CD4-positive, alpha-beta T cell treated with Interleukin-17A for 1 hour (primary cell): ENCODE measurements at places on chromosomes 5 and 9.

- DNase-seq = peak; percentile 11
These were observed 13.0 kb upstream of the SPINK4 start for GRCh38 chr9:33227008-33227398.

GRCh38 chr5:173941758-173942401, 47.1 kb upstream of the C5orf47 start:
- no peak for DNase-seq

- no peak for DNase-seq
These were observed 224.8 kb upstream of the TBC1D2 start for GRCh38 chr9:98479967-98480847.

GRCh38 chr5:111996574-111996973, 239.6 kb upstream of the NREP start:
- DNase-seq = no peak

DNA sequence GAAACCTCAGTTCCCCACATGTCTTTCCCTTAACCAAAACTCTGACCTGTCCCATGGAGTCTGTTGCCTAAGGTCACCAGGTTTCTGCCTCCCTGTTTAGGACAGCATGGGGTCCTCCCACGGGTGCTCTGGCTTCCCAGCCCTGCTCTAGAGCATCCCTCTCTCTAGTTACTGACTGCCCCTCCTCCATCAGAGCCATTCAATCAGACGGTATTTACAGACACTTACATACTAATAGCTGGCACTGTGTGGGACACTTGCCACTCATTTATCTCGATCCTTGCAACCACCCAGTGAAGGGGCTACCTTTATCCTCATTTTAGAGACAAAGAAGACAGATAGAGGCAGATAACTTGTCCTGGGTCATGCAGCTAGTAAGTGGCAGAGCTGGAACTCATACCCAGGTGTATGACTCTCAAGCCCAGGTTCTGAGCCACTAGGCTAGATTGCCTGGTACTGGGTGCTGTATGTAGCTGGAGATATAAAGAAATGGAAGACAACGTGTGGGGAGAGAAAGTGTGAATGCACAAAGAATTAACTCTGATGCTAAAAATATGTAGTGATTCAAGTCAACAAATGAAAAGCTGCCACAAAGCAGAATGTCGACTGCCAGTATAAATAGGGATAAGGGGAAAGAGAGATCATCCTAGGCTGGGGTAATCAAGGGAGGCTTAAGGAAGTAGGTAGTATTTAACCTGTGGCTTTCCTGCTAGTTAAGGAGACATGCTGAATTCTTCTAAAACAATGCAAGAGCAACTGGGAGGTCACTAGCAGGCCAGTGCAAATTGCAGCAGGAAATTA, 52.5 kb upstream of the PDE8B start:
- no peak for DNase-seq

DNA sequence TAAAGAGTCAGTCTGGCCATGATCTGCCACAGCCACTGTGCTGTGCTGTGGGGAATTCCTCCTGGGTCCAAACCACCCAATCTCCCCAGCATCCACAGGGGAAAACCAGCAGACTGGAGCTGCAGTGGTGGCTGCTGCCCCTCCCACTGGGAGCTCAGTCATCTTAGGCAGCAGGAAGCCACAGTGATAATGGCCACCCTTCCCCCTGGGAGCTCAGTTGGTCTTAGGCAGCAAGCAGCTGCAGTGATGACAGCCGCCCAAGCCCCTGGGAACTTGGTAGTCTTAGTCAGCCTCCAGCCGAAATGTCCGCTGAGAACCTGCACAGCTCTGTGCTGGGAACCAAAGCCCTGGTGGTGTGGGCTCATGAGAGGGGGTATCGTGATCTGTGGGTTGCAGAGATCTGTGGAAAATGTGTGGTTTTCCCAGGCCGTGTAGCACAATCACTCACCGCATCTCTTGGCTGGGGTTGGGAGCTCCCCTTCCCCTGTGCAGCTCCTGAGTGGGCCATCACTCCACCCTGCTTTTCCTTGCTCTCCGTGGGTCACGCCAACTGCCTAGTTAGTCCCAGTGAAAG, 38.4 kb upstream of the SMIM15 start:
- DNase-seq = no peak

GRCh38 chr5:143812085-143812705, at the start of gene HMHB1:
Gene HMHB1, plus strand, starts transcription at chr5:143812161.
- no peak for DNase-seq

- no peak for DNase-seq
These were observed 343.0 kb downstream of the RAB3C start for GRCh38 chr5:58925627-58926540.

DNA sequence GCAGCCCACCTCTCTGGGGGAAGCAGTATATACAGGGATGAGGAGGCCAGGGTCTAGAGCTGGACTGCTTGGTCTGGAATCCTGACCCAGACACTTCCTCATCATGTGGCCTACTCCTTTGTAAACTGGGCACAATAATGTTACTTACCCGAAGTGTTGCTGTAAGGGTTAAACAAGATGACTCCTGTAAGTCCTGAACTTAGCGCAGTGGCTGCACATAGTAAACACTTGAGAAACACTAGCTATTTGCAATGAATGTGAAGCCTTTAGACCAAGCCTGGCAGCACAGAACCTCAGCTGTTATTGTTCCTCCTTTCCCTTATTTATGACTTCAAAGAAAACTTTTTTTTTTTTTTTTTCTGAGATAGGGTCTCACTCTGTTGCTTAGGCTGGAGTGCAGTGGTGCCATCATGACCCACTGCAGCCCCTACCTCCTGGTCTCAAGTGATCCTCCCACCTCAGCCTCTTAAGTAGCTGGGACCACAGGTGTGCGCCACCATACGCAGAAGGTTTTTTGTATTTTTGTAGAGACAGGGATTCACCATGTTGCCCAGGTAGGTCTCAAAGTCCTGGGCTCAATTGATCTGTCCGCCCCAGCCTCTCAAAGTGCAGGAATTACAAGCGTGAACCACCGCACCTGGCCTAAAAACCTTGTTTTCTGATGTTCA, 96.2 kb upstream of the IL6ST start:
- no peak for DNase-seq

GRCh38 chr5:16018970-16019369, 160.6 kb downstream of the MARCHF11 start:
- no peak for DNase-seq

DNA sequence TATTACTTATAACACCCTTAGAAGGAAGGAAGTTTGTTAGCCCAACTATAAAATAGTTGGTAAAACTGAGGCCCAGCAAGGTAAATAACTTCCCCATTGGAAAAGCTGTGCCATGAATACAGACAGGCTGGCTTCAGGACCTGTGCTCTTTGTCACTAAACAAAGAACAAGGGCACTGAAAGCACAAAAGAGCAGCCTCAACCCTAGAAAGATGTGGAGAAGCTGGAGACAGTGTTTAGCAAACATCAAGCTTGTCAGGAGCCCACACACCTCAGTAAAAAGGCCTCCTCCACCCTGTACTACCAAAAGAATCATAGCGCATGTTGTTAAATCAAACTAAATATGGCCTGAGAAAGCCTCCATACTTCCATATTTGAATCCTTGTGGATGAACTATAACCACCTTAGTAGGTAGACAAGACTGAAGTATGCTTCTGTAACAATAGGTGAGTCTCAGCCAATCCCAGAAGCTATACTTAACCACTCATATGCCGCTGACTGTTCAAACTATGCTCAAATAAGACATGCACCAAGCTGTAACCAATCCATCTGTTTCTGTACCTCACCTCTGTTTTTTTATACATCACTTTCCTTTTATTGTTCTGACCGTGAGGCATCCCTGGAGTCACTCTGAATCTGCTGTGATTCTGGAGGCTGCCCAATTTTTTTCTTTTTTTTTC, 18.4 kb upstream of the SCGB3A2 start:
- DNase-seq = no peak

DNA sequence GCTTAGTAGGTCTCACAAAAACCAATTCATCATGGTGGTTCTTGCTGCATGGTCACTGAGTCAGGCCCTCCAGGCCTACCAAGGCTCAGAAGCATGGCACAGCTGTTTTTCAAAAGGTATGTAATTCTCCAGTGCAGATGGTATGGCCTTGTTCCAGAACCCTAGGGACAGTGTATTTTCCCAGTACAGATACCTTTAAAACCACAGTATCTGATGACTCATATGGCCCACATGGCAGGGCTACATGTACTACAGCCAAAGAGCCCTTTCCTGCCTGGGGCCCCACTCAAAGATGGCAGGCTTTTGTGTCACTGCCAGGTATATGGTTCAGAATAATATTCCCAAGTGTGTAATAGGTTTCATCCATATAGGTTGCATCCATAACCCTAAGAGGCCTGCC, 16.5 kb downstream of the CSF2 start:
- no peak for DNase-seq

DNA sequence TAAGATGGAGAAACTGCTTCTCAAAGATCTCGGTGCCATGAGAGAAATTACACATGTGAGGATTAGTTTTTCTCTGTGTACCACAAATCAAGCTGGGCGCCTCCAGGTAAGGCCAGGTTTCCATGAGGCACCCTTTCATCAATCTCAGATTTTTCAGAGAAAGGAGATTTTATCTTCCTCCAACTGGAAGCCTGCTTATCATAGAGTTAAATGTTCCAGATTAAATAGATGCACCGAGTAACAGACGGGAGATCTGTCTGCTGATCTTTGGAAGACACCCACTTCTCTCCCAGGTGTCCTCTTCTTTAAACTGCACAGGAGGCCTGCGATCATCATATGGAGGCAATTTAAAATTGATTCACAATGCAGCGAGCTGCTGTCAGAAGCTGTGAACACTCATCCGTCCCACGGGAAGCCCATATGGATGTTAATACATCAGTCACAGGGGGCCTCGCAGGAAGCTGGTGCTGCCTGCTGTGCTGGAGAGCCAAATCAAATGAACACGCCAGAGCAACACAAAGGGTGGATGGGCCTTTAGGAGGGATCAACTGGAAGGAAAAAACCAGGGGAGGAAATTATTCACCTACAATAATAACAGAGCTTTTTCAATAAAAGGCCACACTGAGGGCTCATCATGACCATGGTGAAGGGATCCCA, 93.3 kb downstream of the TLE1 start:
- DNase-seq = no peak

DNA sequence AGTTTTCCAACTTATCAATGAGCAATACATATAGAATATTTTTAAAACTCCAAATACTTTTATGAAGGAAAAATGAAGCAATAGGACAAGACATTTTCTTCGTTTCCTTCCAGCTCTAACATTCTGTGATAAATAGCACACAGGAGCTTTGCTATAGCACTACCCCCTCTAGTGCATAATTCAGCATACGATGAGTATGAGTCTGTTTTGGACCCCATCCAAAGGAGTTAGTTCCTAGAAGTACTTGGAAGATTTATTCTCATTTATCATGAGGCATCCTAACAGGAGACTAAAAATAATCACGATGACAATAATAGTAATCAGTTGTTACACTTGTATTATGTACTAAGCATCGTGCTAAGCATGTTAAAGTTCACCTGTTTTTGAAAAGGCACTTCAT, 1061.3 kb upstream of the DMAC1 start:
- DNase-seq = no peak

DNA sequence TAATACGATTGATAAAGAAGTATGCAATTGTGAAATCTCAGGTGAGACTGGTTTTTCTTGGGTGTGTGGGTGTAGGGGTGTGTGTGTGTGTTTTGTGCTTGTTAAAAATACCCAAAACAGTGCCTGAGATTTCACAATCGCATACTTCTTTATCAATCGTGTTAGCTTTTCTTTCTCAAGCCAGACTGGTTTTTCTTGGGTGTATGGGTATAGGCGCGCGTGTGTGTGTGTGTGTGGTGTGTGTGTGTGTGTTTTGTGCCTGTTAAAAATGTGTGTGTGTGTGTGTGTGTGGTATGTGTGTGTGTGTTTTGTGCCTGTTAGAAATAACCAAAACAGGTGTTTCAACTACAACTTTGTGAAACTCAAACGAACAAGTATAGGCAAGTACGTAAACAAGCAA, 53.7 kb downstream of the CERT1 start:
- no peak for DNase-seq

GRCh38 chr9:126411225-126411947, 84.8 kb downstream of the MVB12B start:
- peak; percentile 53 for DNase-seq

- no peak for DNase-seq
These were observed 11.5 kb downstream of the EGFL7 start for GRCh38 chr9:136673975-136674785.

DNA sequence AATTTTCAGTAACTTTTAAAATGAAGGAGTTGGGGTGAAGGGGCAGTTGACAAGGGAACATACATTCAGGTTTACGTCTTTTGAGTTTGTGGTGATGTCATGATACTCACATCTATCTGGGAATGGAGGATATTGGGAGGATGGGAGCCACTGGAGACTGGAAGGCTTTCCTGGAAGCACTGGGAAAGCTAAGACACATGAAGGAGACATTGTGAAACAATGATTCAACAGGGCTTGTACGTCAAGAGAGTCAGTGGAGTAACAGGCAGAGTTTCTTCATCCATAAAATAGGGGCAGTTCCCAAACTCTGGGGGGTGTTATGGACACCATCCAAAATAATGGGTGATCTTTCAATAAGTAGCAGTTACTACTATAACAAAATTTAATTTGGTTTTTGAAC, 572.8 kb downstream of the CCDC171 start:
- no peak for DNase-seq

GRCh38 chr9:98913044-98913443, 30.7 kb upstream of the COL15A1 start:
- DNase-seq = no peak

GRCh38 chr5:36664766-36665165, 58.4 kb downstream of the SLC1A3 start:
- no peak for DNase-seq

DNA sequence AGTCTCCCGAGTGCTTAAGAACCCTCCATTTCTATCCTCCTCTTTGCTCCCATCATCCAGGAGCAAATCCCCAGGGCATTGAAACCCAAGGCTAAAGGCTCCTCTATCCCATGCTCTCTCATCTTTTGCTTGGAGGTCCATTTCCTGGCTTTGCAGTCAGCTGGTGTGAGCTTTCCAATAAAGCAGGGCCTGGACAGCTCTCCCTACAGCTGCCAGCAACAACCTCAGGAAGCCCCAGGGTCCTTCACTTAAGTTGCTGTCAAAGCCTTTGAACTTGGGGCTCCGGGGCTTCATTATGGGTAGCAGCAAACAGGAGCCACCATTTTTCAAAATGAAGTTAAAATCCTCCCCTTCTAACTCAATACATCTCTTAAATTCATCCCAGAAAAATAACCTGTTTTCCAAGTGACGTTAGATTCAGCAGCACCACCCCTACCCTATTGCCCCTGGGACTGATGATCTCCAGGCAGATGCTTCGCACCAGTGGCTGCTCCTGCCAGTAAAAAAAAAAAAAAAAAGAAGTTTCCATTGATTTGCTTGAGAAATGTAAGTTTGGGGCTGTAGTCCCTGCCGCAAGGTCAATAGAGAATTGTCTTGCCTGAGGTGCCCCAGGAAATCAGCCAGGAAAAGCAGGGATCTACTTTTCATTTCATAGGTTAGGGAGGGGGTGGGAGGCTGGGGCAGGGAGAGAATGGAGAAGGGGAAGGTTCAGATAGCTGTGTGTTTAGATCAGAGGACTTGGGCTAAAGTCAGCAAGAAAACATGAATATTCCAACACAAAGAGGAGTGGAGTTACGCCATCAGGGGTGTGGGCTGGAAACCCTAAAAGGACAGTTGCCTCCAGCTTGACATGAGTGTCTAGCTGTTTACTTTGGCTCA, 83.8 kb upstream of the IL6ST start:
- no peak for DNase-seq

GRCh38 chr9:123378956-123379660, 23.1 kb downstream of the CRB2 start:
- no peak for DNase-seq
